ENCODE measurements at places on chromosomes 1 and 21.

DNA sequence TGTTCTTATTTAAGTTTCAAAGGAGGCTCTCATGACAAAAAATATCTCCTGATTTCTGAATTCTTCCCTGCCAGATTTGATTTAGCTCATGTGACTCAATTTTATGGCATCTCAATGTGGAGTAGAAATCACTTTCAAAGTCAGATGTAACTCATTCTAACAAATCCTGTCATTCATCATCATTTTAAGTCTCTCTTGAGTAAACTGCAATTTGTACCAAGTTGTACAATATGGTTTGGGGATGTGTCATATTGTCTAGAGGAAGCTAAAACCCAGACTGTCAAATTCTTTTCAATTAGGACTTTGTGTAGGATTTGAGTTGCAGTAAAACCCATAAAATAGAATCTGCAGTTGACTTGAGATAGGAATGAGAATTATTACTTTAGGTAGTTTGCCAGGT lies 2101.0 kb downstream of the NCAM2 start:
- DNase-seq = no peak

DNA sequence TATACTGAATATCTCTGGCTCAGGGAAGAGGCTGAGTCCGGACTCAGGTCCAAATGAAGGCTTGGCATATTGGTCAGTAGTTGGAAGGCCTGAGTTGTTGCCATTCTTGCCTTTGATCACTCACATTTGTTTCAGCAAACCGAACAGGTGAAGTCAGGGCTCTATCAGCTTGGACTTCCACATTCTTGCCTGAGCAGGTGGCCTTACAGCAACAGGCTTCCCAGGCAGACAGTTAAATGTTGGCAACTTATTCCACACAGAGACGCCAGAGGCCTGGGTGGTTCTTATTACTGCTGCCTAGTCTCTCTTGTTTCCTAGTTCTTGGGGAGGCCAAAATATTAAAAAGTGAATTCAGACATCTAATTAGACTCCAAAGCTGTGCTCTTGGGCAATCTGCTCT lies 36.6 kb downstream of the XCL2 start:
- no peak for DNase-seq

DNA sequence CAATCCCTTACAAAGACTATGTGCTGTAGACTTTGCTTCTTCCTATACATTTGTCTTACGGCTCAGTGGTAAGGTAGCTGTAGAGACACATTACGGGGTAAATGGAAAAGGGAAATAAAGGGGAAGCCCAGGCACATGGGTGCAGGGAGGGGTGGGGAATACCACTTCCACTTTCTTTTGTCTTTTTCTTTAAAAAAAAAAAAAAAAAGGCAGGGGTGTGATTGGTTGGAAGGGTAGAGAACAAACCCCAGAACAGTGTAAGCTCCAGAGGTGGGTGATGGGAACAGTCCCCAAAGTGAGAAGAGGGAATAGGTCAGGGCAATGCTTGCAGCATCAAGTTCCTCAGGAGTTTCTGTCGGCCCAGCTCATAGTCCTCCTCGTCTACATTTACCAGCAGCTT lies 3.9 kb downstream of the NIT1 start:
- DNase-seq = no peak

- no peak for DNase-seq
Observed at GRCh38 chr1:109598655-109599054, 20.8 kb downstream of the GNAT2 start.

DNA sequence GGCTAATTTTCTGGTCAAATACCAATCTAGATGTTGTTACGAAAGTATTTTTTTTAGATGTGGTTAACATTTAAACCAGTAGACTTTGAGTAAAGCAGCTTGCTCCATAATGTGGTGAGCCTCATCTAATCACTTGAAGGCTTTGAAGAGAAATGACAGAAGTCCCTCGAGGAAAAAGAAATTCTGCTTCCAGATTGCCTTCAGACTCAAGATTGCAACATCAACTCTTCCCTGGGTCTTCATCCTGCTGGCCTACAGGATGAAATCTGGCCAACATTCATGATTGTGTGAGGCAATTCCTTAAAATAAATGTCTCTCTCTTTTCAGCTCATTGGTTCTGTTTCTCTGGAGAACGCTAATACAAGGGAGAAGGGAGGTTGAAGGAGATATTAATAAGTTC lies 32.5 kb upstream of the SSX2IP start:
- DNase-seq = no peak

DNA sequence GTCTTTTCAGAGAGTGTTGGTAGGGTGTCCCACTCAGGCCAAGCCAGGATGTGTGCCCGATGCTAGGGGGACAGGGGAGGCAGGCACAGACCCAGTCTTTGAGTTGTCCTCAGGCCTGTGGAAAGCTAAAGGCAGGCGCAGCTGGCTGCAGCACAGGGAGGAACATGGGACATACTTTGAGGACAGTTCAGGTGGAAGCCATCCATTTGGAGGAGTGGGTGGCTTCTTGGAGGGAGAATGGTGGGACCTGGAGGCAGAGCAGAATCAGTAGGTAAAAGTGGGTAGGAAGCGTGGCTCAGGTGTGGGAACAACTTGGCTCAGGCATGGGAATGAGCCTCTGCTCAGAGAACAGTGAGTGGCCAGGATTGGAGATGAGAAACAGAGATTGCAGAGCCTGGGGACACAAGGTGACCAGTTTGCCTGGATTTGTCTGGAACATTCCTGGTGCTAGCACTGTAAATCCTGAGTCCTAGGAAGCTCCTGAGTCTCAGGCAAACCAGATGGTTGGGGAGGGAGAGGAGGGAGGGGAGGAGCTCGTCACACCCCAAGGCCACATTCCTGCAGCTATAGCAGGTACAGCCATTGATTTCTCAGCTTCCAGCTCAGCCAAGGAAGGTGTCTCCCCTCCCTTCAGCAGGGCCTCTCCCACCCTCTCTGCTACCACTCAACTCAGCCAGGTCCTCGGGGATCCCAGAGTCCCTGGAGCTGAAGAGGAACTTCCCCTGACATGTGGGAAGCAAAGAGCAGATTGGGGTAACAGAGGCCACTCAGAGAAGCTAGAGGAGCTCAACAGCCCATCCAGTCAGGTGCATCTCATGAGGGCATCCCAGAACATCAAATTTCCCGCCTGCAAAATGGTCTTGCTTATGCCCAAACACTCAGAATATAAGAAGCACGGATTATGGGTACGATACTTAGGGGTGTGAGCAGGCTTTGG lies 65.2 kb upstream of the TINAGL1 start:
- peak; percentile 54 for DNase-seq

DNA sequence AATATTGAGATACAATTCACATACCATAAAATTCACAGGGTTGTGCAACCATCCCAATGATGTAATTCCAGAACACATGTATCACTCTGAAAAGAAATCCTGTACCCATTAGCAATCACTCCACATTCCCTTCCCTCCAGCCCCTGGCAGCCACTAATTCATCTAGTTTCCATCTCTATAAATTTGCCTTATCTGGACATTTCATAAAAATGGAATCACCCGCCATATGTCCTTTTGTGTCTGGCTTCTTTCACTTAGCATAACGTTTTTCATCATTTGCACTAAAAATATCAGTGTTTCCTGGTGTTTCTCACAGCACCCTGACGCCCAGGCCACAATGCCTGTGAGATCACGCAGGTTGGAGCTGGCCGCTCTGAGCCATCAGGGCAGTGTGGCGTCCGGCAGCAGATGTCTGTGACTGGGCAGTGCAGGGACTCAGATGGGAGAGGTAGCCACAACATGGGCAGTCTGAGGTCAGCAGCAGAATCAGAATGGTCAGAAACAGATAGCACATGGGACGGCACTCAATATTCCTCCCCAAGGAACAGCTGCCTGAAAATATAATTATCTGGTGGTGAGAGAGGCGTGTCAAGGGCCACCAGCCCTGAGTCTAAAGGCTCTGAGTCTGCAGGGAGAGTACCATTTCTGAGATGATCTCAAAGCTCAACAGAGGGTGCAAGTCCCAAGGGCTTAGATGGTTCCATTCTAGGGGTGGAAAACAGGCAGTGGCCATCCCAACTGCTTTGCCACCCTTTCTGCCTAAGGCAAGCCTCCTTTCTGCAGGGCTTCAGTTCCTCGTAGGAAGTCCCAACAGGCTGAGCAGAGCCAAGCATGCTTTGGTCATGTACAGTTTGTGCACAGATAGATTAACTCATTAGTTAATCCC lies 129.4 kb upstream of the EDN2 start:
- no peak for DNase-seq

Data from NCI-H2171 (cell line).